ENCODE measurements at places on chromosomes 13 and 19.

DNA sequence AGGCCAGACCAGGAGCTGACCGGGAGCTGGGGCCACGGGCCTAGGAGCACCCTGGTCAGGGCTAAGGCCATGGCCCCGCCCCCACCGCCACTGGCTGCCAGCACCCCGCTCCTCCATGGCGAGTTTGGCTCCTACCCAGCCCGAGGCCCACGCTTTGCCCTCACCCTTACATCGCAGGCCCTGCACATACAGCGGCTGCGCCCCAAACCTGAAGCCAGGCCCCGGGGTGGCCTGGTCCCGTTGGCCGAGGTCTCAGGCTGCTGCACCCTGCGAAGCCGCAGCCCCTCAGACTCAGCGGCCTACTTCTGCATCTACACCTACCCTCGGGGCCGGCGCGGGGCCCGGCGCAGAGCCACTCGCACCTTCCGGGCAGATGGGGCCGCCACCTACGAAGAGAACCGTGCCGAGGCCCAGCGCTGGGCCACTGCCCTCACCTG lies 6.6 kb downstream of the SPHK2 start:
- DNase-seq: no peak

DNA sequence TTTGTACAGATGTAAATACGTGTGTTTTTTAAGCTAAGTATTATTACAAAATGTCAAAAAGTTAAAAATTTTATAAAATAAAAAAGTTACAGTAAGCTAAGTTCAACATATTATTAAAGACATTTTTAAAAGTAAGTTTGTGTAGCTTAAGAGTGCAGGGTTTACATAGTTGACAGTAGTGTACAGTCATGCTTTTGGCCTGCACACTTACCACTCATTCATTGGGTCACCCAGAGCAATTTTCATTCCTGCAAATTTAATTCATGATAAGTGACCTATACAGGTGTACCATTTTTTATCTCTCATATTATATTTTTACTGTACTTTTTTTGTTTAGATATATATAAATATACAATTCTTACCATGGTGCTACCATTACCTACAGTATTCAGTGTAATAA lies 769.9 kb upstream of the SLITRK6 start:
- DNase-seq: no peak

- no peak for DNase-seq
These were observed 9.4 kb downstream of the SLC25A23 start for GRCh38 chr19:6450166-6450565.

DNA sequence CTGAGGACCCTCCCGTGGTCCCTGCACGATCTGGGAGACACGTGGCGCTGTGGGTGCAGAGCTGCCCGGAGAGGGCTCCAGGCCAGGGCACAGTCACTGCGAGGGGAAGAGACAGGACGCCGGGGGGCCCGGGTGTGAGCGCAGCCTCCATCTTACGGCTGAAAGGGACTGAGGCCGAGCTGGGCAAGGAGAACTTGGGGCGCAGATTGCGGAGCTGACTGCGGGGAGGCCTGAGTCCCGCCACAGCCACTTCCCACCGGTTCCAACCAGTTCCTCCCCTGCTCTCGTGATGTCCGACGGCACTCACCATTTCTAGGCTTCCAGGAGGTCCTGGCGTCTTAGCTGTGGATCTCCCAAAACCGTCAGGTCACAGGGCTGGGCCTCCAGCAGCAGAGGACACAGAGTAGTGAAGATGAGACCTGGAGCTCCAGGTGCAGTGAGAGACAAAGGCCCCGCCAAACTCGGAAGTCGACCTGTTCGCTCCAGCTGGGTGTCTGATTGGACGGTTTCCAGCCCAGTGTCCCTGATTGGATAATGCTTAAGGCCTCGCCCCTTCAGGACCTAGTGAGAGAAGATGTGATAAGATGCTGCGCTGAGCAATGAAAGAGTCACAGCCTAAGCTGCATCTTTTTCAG lies 4.8 kb upstream of the ZNF253 start:
- DNase-seq: no peak

- no peak for DNase-seq
These were observed 5.1 kb downstream of the TBC1D17 start for GRCh38 chr19:49882643-49883042.

DNA sequence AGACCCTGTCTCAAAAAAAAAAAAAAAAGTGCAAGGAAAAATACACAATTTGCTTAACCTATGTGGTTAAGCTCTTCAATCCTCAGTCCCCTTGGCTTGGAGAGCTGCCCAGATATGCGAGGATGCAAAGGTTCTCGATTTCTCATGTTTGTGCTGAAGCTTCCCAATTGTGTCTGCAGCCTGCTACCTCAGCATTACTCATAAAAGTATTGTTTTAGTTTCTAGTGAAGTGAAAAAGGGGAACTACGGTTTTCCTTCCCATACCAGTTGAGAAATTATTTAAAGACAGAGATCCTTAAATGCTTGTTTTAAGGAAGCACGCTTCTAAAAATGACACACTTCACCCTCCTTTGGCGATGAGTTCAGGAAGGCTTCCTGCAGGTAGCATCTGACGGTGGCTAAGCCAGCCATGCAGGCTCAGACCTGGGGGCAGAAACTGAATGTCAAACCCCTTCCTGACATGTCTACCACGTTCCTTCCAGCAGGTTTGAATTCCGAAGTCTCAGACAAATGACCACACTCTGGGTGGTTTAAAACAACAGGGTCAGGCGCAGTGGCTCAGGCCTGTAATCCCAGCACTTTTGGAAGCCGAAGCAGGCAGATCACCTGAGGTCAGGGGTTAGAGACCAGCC lies 47.9 kb downstream of the RUBCNL start:
- peak; percentile 78 for DNase-seq

DNA sequence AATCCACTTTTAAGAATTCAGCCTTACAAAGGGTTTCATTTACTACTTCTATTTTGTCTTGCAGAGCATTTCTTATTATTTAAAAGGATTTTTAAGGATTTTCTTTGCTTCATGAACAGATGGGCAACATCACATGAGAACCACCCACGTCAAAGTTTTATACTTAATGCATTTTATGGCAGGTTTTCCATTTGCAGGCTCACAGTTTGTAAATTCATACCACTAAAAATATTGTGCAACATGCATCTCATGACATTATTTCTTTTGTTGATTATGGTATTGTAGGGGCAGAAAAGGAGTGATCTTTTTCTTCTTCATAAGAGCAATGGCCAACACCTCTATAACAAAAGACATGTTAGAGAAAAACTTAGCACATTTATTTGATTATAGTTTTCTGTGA lies 554.0 kb upstream of the SPRY2 start:
- no peak for DNase-seq

DNA sequence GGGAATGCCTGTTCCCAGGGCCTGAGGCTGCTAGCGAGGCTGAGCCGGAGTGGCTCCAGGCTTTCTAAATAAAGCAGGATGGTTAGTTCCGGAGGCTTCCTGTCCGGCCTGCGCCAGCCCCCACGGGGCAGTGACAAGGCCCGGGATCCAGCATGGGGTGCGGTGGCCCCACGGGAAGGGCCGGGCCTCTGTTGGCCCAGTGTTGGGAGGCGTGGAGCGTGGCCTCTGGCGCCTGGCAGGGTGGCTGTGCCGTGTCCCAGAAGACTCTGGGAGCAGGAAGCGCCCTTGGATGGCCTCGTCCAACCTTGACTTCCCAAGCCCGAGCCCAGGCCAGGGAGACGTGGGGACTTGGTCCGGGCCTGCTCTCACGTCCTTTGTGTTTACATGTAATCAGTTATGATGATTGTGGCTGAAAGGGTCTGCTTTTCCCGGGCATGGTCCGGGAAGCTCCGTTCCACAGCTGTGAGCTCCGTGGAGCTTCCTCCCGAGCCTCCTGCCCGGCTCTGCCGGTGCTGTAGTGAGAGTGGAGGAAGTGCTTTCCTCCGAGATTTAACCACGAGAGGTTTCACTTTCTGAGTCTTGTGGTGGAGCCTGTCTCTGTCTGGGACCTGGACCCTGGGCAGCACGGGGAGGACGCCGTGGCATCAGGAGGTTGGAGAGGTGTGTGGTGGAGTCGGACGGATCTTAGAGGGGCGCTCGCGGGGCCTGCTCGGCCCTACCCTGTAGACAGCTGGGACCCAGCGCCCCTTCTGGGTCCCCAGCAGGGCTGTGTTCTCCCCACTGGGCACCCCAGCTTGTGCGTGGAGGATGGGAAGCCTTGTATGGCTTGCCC lies 4.6 kb downstream of the GNA11 start:
- no peak for DNase-seq

GRCh38 chr19:30029721-30030510 lies 87.9 kb downstream of the URI1 start:
- DNase-seq: no peak

DNA sequence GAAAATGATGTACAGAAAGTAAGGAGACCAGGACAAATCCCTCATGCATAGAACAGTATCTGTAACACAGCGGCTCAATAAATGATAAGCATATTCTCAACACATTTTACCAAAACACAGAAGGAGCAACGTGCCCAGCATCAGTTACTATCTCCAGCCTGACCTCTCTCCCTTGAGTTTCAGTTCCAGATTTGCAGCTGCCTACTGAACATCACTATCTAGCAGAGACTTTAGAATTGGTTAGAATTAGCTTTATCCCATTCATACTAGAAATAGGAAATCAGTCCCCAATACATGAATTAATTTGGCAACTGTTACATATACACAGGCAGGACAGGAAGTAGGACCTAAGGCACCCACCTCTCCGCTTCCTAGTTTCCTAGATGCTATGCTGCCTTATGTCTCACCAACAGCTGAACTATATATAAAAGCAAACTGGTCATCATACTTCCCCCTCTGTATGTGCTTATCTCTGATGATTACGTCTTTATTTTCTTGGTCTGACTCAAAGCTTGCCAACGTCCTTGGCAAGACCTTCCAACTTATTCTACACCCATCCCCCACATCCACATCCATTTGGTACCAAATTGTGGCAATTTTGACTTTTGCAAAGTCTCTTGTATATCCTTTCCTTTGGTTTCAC lies 61.1 kb downstream of the SACS start:
- DNase-seq: peak; percentile 43

GRCh38 chr19:18999016-18999758 lies 34.1 kb downstream of the SUGP2 start:
- DNase-seq: peak; percentile 58

- DNase-seq: no peak
These were observed 1040.6 kb upstream of the SLC10A2 start for GRCh38 chr13:104106705-104107393.

DNA sequence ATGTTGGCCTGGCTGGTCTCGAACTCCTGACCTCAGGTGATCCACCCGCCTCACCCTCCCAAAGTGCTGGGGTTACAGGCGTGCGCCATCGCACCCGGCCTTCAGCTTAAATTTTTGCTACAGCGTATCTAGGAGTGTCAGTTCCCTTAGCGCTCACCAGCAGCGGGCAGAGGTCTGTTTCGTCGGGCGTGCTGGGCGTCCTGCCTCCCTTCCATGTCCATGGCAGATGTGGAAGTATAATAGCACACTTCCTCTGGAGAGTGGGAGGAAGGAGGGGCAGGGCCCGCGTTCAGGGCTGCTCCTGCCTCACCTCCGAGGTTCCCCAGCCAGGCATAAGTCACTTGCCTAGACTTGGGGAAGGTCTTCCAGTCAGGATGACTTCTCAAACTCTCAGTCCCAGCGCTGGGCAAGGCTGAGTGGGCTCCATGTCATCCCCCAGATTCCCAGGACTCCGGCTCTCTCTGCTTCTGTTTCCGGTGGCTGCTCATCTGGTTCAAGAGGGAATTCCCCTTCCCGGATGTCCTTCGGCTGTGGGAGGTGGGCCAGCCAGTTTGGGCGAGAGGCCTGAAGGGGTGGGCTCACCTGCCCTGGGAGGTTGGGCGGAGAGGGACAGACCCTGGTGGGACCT lies 9.5 kb downstream of the IL4I1 start:
- DNase-seq: no peak

GRCh38 chr19:51294211-51294976 lies 17.1 kb upstream of the IGLON5 start:
- no peak for DNase-seq

- DNase-seq: no peak
These were observed 211.2 kb upstream of the EDNRB start for GRCh38 chr13:78129823-78130222.

DNA sequence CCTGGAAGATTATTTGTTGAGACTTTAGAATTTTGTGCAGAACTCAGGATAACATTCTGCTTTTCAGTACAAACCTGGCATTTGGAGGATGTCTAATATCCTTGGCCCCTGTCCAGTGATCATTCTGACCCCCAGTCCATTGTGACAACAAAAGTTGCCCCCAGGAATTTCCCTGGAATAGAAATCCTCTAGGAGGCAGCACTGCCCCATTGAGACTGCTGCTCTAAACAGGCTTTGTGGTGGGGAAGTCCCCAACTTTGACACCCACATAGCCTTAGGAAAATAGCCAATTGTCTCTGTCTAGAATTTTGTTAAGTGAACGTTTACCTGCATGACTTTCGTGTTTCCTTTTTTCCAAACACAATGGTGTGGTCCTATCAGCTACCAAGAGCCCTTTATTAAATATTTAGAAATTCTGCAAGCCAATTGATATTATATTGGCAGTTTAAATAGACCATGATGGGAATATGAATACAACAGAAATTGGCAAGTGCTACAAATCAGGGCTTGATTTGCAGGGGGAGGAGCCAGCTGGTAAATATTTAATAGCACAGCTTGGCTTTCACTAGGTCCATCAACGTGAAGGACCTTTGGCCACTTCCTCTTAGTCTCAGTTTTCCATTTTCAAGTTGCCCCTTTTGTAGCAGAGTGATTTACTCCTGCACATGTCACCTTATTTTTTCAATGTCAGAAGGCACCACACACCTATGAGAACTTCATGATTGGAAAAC lies 451.7 kb downstream of the EFNB2 start:
- peak; percentile 24 for DNase-seq

DNA sequence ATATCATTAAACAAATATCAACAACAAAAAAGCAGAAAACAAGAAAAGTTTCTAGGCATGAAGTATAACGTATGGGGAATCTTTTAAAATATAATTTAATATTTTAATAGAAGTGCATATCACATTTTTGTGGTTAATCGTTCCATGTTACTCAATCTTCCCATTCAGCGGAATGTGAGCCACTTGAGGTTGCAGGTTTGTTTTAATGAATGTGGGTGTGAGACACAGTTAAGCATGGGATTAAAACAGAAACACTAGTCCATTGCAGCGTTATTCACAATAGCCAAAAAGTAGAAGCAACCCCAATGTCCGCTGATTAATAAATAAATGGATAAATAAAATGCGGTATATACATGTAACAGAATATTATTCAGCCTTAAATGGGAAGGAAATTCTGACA lies 146.0 kb downstream of the NDFIP2 start:
- no peak for DNase-seq

GRCh38 chr13:23570099-23570920 lies at the start of gene TNFRSF19:
TSS of gene TNFRSF19 (plus strand) at chr13:23570412. CDS start at chr13:23590184, 19,772 bp downstream.
- DNase-seq: peak; percentile 75

DNA sequence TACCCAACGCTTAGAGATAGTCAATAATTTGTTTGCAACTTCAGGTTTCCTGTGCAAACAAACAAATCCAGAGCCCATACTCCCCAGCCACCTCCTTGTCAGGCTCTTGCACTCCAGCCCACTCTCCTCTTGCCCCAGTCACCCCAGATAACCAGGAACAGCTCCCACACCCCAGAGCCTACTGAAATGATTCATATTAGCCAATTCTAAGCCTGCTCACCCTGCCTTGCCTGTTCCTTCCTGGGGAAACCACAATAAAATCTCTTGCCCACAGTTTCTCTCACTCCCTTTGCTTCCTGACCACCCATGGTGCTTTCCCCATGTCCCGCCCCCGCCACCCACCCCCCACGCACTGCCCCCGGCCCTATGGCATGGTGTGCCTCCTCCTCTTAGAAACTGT lies 3.8 kb upstream of the ACTL9 start:
- DNase-seq: peak; percentile 81

- DNase-seq: no peak
These were observed 29.5 kb upstream of the NFIC start for GRCh38 chr19:3336680-3337523.

- DNase-seq: no peak
These were observed 97.2 kb downstream of the DOCK9 start for GRCh38 chr13:98880677-98881076.
